ENCODE measurements at places on chromosomes 4 and X.

DNA sequence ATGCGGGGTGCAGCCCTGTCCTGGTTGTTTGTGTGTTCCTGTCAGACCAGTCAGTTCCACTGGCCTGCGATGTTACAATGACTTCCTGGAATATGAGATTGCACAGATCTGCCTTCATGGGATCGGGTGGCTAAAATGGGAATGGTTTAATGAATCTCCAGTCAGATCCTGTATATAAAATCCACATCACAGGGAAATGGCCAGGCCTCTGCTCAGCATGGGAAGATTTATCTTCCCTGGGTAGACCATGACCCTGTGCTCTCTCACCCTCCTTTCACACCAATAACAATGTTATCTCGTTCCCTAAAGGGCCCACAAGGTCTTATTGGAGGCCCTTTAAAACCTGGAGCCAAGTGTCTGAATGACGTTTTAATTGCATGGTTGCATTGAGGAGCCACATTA is 307.4 kb downstream of the RAB28 start:
- no peak for DNase-seq

DNA sequence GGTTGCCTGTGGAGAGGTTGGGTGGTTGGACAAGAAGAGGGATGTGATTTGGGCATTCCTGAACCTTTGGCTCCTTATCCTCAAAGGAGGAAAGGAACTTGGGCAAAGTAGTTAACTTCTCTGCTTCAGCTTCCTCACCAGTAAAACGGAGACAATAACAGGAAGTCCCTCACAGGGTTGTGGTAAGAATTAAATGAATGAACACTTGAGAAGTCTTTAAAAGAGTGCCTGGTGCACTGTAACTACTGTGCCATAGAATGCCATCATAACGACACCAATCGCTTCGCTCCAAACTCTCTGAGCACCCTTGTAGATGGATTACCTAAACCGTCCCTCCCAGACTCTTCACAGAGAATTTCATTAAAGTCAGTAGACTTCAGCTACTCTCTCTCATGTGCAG is 10.5 kb downstream of the ZCCHC18 start:
- no peak for DNase-seq

GRCh38 chrX:25108481-25108880 is 92.7 kb upstream of the ARX start:
- DNase-seq: no peak

DNA sequence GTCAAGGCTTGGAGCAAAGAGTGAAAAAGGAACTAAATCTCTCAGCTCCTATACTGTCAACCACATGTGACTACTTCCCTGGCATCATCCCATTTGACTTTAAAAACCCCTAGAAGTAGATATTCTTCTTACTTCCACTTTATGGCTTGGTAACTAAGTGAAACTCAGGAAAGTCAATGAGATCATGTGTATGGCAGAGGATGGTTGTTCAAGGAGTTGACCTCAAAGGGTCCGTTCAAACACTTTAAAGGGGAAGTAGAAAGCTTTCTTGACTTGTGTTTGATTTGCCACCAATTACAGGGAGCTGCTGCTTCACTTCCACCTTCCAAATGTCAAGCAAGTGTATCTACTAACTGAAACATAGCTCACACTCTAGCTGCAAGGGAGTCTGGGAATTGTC is 187.2 kb downstream of the RAB28 start:
- DNase-seq: no peak

DNA sequence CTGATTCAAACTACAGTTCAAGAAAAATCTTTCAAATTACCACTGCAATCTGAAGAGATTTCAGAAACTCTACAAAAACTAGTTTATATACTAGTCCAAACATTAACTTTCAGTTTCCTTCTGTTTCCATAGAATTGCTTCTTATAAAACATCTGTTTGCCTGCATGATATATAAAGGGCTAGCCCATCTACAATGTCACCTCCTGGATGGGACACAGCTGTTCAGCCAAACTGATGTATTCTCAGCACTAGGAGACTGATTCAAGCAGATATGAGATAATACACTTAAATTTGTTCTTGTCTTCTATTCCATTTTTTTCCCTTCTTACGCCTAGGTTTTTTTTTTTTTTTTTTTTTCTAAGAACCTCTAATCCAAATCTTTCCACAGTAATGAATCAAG is 1569.7 kb upstream of the IGFBP7 start:
- no peak for DNase-seq

DNA sequence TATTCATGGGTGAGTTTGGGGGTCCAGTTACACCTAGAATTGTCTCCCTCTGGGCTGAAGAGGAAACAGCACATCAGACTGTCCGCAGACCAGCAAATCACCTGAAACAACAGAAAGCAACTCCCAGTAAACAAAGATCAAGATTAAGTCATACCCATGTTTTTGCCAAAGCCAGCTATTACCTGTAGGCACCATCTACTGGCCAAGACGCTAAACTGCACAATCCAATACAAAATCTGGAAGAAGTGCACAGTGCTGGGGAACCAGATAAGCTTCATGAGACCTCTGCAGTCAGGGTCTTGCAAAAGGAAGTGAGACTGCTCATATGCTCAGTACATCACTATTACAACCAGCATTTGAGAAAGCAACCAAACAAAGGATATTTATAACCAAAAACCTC is 157.5 kb upstream of the ITM2A start:
- DNase-seq: no peak
